ENCODE measurements at places on chromosomes 12 and 14. TPM values are rescaled to one million over a fixed set of nuclear protein-coding genes. Genes with fewer than 3 reads are reported as not detected.

The ALDH1L2 gene
- 3.1 TPM for total RNA-seq

The VRK1 gene
- total RNA-seq, result 26.3 TPM

The INSM2 gene
- 0.08 TPM for total RNA-seq

The STAB2 gene
- total RNA-seq, result not detected

The BCL2L14 gene
- not detected for total RNA-seq
